ENCODE measurements at places on chromosomes 5 and 9. TPM values are rescaled to one million over a fixed set of nuclear protein-coding genes. Genes with fewer than 3 reads are reported as not detected.

GRCh38 chr5:179758955-179759354 is 26.3 kb downstream of the MAML1 start:
- DNase-seq: no peak

Gene PTGDS
- 13.5 TPM for total RNA-seq

- no peak for DNase-seq
These were observed 41.8 kb downstream of the SKP2 start for GRCh38 chr5:36193746-36194145.

DNA sequence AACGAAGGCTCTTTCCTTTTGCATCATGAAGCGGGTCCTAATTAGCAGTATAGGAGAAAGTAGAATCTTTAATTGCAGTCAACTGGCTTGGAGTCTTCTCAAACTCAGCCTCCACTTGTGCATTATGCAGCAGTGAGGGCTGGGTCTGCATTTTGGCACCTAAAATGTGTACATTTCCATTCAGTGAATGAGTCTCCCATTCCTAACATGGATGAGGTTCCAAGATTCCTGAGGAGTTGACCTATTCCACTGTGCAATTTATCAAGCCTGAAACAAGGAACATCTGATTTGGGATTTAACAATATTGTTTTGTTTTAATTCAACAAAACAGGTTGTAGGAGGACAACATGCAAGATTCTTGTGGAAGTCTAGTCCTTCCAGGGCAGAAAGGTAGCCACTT is 171.8 kb upstream of the S1PR3 start:
- DNase-seq: no peak

DNA sequence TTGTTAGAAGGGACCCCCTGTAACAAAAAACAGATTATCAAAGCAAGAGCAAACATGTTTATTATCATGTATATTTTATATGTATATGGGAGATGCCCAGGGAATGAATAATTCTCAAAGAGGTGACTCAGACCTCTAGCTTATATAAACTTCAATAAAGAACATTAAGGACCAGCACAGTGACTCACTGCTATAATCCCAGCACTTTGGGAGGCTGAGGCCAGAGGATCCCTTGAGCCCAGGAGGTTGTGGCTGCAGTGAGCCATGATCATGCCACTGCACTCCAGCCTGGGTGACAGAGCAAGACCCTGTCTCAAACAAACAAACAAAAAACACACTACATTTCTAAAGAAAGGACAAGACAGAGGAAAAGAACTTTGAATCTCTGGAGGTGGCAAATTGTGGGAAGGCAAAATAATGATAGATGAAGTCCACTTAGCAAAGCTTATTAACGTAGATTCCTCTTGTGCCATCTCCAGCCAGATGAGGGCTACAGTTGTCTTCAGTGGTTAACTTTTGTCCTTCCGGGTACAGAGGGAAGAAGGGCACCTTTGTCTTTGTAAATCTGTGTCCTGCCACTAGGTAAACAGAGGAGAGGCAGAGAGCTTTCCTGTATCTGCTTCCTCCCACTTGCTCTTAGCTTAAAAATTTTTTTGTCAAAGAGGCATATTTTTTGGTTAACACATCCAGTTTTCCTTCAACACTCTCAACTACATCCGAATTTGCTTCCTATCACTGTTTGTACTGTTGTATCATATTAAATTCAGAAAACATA is 7.5 kb upstream of the RFK start:
- DNase-seq: no peak

Gene TAF11L5
- total RNA-seq: not detected

- no peak for DNase-seq
These were observed 86.0 kb downstream of the ANKRD33B start for GRCh38 chr5:10649666-10650380.

All from uterus (tissue), 4 donors.